ENCODE measurements at places on chromosomes 6 and 20. TPM values are rescaled to one million over a fixed set of nuclear protein-coding genes. Genes with fewer than 3 reads are reported as not detected.

GRCh38 chr20:4638826-4639225 is 82.9 kb upstream of the PRND start:
- no peak for DNase-seq

CAP2 gene
- total RNA-seq: 262 TPM

DNA sequence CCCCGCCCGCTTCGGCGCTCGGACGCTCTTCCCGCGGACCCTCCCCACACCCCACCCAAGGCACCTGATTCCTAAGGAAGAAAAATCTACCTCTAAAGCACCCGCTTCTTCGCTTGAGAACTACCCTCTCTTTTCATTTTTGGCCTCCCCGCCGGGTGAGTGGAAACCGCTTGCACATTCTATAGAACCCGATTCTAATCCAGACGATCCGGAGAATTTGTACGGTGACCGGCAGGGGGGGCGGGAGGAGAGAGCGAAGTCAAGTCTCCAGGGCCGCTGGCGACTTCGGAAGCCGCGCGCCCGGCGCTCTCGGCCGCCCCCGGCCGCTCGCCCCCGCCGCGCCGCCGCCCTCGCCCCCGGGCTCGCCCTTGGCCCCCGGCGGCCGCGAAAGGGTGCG is at the start of gene RBM24:
Gene RBM24 (plus strand): TSS at position 262 of the 397 bp plus-strand sequence. CDS start 221 bp downstream, outside the sequence.
- peak; percentile 80 for DNase-seq

CST2 gene
- total RNA-seq: not detected

- no peak for DNase-seq
Measured at GRCh38 chr6:14051355-14051754, 66.2 kb upstream of the CD83 start.

ADGRB3 gene
- 0.13 TPM for total RNA-seq

DNA sequence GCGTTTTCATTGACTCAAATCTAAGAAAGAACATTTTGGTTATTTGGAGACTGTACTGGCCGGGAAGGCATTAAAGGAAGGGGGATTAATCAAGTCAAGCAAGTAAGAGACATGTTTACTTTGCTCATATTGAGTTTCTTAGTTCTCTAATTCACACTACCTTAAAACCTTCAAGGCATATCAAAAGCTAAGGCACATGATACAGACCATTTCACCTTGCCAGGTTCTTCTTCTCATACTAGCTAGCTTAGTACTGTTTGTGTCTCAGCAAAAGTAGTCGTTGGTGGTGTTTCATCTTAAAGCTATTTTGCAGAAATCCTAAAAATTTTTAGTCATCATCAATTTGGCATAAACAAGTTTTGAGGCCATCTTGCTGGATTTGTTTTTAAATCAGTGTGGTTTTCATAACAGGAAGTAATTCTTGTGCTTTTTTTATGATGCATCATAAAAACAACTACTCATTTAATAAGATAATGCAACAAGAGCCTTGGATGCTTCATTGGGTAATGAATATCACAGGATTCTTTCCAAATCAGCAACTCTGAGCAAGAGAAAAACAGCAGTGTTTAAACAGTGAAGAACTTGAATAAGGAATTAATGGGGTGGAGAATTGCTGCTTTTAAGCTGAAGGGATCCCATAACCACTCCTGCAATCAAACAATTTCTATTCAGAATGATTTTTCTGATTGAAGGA is 425.3 kb downstream of the EPM2A start:
- peak; percentile 22 for DNase-seq

COL21A1 gene
- 3.3 TPM for total RNA-seq

GRCh38 chr20:17403461-17403860 is 127.7 kb downstream of the BFSP1 start:
- DNase-seq: no peak

FAM217A gene
- total RNA-seq: not detected
